Right hindlimb (tissue), 1 donor: ENCODE measurements at places on chromosomes 5 and 9.

- DNase-seq, result no peak
These were observed 521.7 kb upstream of the DAB2 start for GRCh38 chr5:39946356-39947045.

GRCh38 chr5:135174315-135175096, 140.5 kb upstream of the PITX1 start:
- no peak for DNase-seq

GRCh38 chr9:134212809-134213507, 48.6 kb upstream of the RNU6ATAC start:
- DNase-seq, result peak; percentile 15

DNA sequence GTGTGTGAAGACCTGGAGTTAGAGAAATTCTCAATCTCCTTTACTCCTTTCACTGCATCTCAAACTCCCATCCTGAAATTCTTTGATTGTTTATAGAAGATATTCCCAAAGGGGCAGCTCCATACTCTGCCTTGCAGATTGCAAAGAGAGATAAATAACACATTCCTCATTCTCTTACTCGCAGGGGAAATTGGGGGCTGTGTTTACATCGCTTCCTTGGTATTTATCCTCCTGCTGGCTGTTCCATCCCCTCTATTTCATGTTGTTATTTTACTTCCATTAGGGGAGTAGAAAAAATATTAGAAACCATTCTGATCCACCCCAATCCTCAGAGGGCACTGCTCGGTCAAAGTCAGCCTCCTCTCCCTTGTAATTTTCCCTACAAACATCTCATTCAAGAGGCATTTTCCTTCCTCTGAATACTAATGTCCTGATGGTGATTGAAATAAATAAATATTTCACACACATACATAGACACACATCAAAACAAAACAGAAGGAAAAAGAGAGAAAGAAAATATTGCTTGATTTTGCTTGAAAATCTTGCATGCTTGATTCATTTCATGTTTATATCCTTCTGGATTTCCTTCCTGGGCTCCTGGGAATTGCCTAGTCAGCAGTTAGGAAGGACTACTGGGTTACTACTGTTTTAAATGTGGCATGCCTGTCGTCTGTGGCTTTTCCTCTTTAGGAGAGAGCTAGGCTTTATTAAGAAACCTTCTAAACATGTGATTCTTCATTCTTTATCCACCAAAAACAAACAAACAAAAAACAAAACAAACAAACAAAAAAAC, 420.1 kb upstream of the PAPPA start:
- no peak for DNase-seq

GRCh38 chr5:56251440-56251839, 18.3 kb upstream of the ANKRD55 start:
- no peak for DNase-seq

DNA sequence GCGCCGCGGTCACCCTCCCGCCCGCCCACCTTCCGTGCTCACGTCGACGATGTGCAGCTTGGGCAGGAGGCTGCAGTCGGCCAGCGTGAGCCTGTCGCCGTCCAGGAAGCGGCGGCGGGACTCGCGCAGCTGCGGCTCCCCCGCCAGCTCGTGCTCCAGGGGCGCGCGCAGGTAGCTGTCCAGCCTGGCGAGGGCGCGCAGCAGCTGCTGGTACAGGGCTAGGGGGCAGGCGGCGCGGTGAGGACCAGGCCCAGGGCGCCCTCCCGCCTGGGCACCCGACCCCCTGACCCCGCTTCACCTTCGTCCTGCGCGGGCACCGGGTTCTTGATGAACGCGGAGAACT, 1.5 kb downstream of the CLIC3 start:
- DNase-seq, result no peak

DNA sequence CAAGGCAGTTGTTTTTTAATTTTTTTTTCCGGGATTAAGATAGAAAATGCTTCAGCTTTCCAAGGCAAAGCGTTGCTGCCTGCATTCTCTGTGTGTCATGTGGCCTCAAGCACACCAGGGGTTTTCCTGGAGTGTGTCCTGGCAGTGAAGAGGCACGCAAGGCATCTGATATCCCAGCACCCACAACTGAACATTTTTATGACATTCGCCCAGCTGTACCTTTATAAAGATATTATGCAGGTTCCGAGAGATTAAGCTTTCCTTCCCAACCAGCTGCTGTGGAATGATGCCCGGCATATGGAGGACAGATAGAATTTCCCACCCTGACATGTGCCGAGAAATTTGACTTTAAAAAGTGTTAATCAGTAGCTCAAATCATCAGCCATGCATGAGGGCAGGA, 205.6 kb downstream of the GADD45G start:
- peak; percentile 47 for DNase-seq

DNA sequence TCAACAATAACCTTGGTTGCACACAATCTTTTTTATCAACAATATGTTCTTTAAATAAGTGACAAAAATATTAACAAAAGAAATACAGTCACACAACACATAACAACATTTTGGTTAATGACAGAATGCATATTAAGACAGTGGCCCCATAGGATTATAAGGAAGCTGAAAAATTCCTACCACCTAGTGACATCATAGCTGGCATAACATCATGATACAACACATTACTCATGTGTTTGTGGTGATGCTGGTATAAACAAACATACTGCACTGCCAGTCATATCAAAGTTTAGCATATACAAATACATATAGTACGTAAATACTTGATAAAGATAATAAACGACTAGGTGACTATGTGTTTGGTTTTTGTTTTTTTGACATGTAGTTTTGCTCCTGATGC, 344.8 kb upstream of the POU5F2 start:
- no peak for DNase-seq

DNA sequence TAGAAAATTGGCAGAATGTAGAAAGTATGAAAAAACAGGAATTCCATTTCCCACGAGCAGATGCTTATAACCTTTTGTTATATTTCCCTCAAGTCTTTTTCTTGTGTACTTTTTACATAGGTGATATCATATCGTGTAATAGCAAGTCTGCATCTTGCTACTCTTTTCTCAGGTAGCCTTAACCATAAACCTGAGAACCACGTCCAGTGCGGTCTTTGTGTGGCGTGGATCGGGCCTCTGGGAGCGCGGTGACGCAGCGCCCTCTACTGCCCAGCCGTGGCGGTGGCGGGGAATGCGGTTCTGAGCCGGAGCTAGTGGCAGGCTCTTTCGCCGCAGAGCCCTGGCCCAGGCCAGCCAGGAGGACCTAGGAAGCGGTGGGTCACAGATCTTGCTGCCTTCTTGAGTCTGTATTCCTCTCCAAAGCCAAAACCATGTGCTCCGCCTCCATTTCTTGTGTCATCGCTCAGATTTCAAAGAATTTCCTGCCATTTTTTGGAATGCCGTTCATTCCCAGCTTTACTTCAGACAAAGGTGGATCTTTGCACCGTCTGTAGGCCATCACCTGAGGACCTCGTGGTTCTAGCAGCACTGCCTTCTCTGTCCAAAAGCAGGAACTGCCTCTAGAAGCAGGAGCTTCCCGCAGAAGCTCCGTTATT, 71.9 kb downstream of the MVB12B start:
- DNase-seq, result peak; percentile 87

DNA sequence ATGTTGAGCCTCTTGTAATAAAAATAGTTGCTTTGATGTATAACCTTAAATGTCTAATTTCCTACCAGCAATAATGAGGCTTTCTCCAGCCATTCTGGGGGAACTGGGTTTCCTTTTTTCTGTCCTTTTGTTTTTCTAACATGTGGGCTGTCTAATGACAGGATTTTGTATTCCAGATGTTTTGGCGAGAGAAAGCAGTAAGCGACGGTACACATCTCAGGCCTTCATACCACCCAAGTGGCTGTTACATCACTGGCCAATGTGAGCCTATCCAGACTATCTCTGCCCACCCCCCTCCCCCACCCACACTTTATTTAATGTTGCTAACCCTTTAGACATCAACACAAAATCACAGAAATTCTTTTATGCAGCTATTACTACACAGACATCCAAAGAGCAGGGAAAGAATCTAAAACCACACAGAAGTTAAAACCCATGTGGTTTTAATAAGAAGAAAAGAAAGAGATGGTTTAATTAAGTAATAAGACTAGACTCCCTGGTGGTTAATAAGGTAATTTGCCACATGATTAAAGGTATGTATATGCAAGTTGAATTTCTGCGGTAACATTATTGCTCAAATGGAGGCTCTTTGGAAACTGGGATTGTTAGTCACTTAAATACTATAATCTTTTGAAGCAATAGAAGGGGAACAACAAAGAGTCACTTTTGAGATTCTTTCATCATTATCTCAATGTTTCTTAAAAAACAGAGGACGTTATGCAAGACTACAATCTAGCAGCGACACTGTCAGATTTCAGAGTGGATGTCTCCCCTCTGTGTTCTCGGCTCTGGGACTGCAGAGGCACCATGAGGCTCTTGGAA, 365.1 kb downstream of the ENC1 start:
- no peak for DNase-seq

GRCh38 chr5:119274767-119275130, 81.1 kb upstream of the TNFAIP8 start:
- DNase-seq, result no peak

DNA sequence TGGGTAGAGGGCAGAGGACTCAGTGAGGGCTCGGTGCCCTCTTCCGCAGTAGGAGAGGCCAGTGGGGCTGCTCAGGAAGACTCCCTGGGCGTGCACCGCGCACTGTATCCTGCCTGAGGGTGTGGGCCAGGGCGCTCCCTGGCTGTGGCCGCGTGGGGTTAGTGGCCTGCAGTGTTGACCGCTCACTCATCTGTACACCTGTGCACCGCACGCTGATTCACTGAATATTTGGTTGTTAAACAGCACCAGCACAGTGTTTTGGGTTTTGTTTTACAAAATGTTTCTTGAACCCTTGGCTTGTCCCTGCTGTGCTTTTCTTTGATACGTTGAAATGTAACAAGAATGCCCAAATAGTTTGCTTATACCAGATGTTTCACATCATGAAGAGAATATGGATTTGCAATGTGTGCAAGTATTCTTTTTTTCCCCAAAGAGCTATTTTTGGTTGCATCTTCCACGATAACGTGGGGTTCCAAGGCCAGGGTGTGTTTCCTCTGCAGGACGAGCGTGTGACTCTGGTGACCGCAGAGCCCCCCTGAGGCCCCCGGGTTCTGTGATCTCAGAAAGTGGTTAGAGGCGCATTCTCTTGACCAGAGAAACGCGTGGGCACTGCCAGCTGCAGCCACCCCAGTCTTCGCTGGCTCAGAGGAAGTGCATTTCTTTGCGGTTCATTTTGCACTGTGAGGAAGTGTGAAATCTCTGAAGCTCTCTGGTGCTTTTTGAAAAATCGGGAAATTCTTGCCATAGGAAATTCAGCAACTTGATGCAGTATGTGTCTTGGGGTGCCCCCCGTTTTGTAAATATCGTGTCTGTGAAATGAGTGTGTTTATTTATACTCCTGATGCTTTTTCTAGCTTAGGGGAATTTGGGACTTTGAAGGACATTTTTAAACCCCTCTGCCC, 46.9 kb downstream of the AHRR start:
- DNase-seq, result peak; percentile 50

DNA sequence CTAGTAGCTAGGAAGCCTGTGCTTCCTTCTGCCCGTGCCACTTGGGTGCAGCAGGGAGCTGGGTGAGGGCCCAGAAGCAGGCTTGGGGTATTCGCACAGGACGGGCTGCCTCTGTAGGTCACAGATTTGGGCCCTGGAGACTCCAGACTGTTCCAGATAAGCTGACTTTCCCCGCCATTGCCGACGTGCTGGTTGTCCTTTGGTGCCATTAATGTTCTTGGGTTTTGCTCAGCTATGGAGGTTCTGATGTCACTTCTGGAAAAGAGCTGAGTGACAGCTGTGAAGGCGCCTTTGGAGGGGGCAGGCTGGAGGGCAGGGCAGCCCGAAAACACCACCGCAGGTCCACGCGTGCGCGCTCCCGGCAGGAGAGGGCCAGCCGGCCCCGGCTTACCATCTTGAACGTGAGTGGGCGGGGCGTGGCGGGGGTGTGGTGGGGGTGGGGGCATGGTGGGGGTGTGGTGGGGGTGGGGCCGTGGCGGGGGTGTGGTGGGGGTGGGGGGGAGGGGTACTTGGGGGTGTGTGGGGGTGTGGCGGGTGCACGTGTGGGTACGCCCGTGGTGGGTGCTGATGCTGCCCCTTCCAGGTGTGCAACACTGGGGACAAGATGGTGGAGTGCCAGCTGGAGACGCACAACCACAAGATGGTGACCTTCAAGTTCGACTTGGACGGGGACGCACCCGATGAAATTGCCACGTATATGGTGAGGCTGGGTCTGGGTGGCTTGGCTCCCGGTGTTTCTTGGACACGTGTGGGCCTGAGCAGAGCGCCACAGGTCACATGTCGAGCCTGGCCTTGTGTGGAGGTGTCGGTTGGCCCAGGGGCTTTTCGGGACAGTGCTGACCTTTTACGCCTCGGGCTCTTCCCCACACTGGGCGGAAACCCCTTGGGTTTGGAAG, 79.6 kb downstream of the WNK2 start:
- DNase-seq, result peak; percentile 12

DNA sequence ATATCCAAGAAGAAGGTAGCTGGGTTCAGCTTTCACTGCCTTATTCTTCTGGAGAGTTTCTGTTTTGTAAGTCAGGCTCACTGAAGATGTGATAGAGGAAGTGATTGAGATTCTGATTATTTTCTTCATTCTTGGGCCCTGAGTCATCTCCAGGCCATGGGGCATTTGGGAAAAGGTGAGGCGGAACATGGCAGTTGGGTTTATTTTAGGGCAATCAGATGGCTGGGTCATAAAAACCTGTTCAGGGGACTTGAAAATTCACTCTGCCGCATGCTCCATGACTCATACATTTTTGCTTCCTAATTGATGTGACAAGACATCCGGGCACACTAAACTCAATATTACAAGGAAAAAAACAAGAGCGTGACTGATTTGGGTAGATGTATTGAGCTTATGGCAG, 265.7 kb upstream of the KLF4 start:
- no peak for DNase-seq

DNA sequence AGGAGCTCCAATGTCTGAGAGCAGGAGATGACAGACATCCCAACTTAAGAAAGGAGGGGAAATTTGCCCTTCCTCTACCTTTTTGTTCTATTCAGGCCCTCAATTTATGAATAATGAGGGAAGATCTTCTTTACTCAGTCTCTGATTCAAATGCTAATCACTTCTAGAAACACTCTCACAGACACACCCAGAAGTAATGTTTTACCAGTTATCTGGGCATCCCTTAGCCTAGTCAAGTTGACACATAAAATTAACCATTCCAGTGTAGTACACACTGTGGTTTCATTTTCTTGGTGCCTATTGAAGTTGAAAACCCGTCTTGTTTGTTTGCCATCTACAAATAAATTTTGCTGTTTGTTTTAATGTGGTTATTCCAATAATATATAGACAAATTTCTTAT, 167.6 kb downstream of the PCSK1 start:
- DNase-seq, result no peak

GRCh38 chr5:71807909-71808308, 88.8 kb downstream of the CARTPT start:
- no peak for DNase-seq

- no peak for DNase-seq
These were observed 87.6 kb downstream of the MAP1B start for GRCh38 chr5:72194846-72195245.
